Pancreas (tissue), 10 donors: ENCODE measurements at places on chromosomes 2 and 18.

DNA sequence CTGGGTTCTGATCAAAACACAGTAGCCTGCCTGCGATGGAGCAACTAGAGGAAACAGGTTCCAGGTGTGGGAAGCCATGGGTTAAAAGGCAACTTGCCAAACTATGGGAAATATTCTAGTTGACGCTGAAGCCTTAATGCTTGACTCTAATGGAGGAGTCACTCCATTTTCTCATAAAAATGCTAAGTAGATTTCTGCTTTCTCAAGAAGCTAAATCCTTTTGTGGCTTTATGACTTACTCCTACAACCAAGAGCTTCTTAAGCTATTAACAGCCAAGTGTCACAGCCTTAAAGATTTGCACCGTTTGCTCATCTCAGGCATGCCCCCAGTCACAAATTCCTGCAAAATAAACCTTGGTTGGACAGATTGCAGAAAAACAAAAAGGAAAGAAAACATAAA, 25.2 kb downstream of the ANKRD44 start:
- H3K4me3 ChIP-seq = no peak overlapping the region
- no peak overlapping the region for H3K27ac ChIP-seq
- no peak for DNase-seq
- no peaks in the 10 kb centered on the region for H3K36me3 ChIP-seq
- H3K4me1 ChIP-seq = no peaks in the 10 kb centered on the region

- no peak overlapping the region for H3K27ac ChIP-seq
- no peaks in the 10 kb centered on the region for H3K4me1 ChIP-seq
- DNase-seq = no peak
- H3K4me3 ChIP-seq = no peak overlapping the region
- H3K36me3 ChIP-seq = no peaks in the 10 kb centered on the region
- no peaks in the 10 kb centered on the region for H3K27me3 ChIP-seq
Observed at GRCh38 chr2:144595686-144596072, 75.8 kb upstream of the ZEB2 start.

GRCh38 chr2:68645523-68645922, 2.1 kb downstream of the PROKR1 start:
- no peaks in the 10 kb centered on the region for H3K4me1 ChIP-seq
- no peak for DNase-seq
- no peak overlapping the region for H3K4me3 ChIP-seq
- no peak overlapping the region for H3K27ac ChIP-seq
- peaks cover 4% of the 10 kb centered on the region for H3K27me3 ChIP-seq

DNA sequence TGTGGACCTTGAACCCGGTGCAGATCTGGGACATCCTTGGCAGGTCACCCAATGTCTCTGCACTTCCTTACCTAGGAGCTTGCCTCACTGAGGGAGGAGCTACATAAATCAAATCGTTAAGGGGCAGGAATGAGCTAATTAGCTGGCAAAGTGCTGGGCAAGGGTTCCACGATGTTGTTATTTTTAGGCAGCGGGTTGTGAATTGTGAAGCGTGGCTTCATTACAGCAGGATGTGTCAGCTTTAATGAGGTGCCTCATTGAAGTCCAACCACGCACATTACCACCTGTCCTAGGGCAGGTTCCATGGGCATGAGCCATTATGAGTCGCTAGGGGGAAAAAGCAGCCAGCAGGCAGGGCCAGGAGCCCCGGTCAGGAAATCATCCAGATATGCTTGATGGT, 127.0 kb upstream of the AGAP1 start:
- no peaks in the 10 kb centered on the region for H3K27me3 ChIP-seq
- H3K36me3 ChIP-seq = no peaks in the 10 kb centered on the region
- H3K4me3 ChIP-seq = no peak overlapping the region
- H3K4me1 ChIP-seq = no peaks in the 10 kb centered on the region

GRCh38 chr2:25063876-25064660, 22.2 kb downstream of the EFR3B start:
- DNase-seq = no peak
- H3K27ac ChIP-seq = no peak overlapping the region
- no peaks in the 10 kb centered on the region for H3K36me3 ChIP-seq
- no peak overlapping the region for H3K4me3 ChIP-seq
- H3K27me3 ChIP-seq = no peaks in the 10 kb centered on the region

GRCh38 chr2:17271416-17271815, 246.8 kb downstream of the RAD51AP2 start:
- no peak overlapping the region for H3K27ac ChIP-seq
- no peaks in the 10 kb centered on the region for H3K27me3 ChIP-seq
- H3K4me3 ChIP-seq = no peak overlapping the region
- H3K36me3 ChIP-seq = no peaks in the 10 kb centered on the region
- DNase-seq = no peak
- H3K4me1 ChIP-seq = no peaks in the 10 kb centered on the region

GRCh38 chr2:218289639-218290315, 2.5 kb downstream of the TMBIM1 start:
- H3K27ac ChIP-seq = peak overlapping the region; percentile 97
- H3K27me3 ChIP-seq = no peaks in the 10 kb centered on the region
- H3K4me1 ChIP-seq = peaks cover 59% of the 10 kb centered on the region
- H3K4me3 ChIP-seq = peak overlapping the region; percentile 83
- H3K36me3 ChIP-seq = no peaks in the 10 kb centered on the region

DNA sequence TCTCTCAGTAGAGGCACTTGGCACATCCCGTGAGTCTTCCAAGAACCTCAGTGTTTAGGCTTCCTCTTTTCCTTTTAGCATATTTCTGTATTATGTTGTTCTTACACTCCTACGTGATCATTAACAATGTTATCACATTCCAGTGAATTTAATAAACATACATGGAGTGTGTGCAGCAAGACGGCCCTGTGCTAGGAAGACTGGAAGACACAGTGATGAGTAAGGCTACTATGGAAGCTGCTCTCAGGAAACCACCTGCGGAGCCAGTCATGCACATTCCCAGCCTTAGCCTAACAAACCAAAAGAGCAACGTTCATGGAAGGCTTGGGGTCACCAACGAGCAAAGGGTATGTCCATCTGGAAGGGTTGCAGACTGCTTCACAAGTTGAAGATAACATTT, 103.4 kb downstream of the ETAA1 start:
- no peaks in the 10 kb centered on the region for H3K36me3 ChIP-seq
- no peak overlapping the region for H3K27ac ChIP-seq
- no peaks in the 10 kb centered on the region for H3K27me3 ChIP-seq
- H3K4me3 ChIP-seq = no peak overlapping the region

DNA sequence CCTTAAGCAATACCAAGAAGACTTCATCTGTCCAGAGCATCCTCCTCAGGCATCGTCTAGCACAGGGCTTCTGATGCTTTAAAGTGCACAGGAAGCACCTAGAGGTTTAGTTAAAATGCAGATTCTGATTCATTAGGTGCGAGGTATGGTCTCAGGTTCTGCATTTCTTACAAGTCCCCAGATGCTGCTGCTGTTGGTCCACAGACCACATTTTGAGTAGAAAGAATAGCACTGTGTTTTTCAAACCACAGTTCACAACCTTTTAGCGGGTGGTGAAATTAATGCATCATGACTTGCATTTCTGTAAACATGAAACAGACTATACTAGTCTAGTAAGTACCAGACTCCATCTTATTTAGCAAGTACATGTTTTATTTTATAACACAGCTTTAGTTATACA, 134.6 kb downstream of the TMEFF2 start:
- no peak overlapping the region for H3K4me3 ChIP-seq
- H3K27me3 ChIP-seq = no peaks in the 10 kb centered on the region
- no peaks in the 10 kb centered on the region for H3K4me1 ChIP-seq
- no peak overlapping the region for H3K27ac ChIP-seq

DNA sequence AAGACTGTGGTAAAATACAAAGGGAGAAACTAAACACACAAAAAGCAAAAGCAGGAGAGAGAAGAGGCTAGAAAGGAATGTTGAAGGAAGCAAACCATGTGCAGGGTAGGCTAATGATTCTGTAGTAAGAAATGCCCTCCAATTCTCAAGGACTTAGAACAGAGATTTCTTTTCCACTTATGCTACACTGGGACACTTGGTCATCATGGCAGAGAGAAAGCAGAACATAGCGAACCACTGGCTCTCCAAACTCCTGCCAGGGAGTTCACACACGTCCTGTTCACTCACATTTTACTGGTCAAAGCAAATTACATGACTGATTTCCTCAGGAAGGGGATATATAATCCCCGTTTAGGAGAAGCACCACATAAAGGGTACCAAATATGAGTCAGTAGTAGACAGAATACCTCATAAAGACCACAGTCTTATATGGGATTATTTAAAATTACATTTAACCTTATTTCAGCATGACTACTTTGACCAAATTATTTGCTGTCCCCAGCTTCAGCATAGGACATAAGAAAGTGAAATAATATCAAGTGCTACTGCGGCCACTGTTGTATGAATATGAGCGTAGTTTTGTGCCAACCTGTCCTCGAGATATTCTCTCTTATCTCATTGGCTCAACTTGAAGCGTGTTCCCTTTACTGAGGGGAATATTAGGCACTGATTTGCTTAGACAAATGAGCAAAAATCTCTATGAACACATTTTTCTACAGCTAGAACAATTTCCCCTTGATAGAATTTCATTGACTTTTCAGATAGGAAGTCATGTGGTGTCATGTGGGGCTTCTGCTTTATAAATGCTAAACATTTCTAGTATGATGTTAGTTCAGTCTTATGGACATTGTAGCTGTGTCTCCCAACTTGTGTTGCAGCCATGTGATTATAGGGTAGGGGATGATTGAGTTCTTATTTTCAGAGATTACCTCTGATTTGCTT, 81.7 kb downstream of the FAM161A start:
- H3K4me3 ChIP-seq = no peak overlapping the region
- DNase-seq = no peak
- no peak overlapping the region for H3K27ac ChIP-seq
- no peaks in the 10 kb centered on the region for H3K36me3 ChIP-seq

GRCh38 chr18:9996094-9996493, 82.3 kb downstream of the VAPA start:
- no peaks in the 10 kb centered on the region for H3K36me3 ChIP-seq
- H3K4me3 ChIP-seq = no peak overlapping the region
- no peaks in the 10 kb centered on the region for H3K27me3 ChIP-seq

- H3K4me3 ChIP-seq = peak overlapping the region; percentile 56
- H3K36me3 ChIP-seq = no peaks in the 10 kb centered on the region
- H3K27ac ChIP-seq = no peak overlapping the region
- H3K27me3 ChIP-seq = peaks cover 7% of the 10 kb centered on the region
- H3K4me1 ChIP-seq = peaks cover 4% of the 10 kb centered on the region
- DNase-seq = no peak
Observed at GRCh38 chr2:44938287-44939105, 3.0 kb upstream of the SIX3 start.

DNA sequence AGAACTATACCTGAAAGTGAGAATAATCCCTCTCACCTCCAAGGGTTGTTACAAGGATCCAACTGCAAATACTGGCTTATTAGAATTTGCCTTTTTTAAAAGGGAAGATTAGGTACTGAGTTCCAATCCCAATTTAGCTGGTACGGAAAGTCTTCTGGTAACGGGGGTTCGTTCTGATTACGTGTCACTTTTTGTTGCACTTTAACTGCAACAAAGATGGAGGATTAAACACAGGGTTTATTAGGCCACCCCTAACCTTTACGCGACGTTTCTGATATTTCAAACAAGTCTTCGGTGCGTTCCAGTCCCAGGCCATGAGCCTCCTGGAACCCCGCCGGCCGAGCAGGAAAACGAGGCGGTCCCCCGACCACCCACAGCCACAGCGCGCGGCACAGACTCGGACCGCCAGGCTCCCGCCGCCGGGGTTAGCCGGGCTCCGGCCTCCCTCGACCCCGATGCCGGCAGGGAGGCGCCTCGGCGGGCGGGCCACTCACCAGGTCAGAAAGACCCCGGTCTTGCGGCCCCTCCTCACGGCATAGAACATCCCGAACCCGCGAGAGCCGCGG, 411 bp downstream of the RNASEH1 start:
- peak overlapping the region; percentile 83 for H3K27ac ChIP-seq
- peak overlapping the region; percentile 97 for H3K4me3 ChIP-seq
- peaks cover 5% of the 10 kb centered on the region for H3K4me1 ChIP-seq
- H3K27me3 ChIP-seq = no peaks in the 10 kb centered on the region
- peaks cover 20% of the 10 kb centered on the region for H3K36me3 ChIP-seq

- no peaks in the 10 kb centered on the region for H3K4me1 ChIP-seq
- DNase-seq = no peak
- H3K27ac ChIP-seq = no peak overlapping the region
- H3K4me3 ChIP-seq = no peak overlapping the region
- H3K36me3 ChIP-seq = no peaks in the 10 kb centered on the region
Observed at GRCh38 chr2:218066926-218067515, 2.0 kb upstream of the RUFY4 start.

DNA sequence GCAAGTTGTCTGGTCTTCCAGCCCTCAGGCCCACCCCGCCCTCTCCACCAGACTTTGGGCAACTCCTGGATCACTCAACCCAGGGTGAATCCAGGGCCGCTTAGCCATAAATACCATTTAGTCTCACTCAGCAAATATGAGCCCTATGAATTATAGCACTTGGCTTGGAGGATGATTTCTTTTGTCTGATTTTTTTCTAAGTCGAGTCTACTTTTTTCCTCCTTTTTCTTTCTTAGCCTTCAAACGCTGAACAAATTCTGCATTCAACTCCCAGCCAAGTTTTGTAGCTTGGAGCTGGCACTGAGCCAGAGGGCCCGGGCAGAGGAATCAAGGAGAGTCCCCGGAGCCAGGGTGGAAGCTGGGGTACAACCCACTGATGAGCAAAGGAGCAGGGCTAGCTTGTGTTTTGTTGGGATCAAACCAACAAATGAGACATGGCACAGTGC, 48.7 kb downstream of the SERTAD2 start:
- H3K36me3 ChIP-seq = no peaks in the 10 kb centered on the region
- H3K4me3 ChIP-seq = no peak overlapping the region

DNA sequence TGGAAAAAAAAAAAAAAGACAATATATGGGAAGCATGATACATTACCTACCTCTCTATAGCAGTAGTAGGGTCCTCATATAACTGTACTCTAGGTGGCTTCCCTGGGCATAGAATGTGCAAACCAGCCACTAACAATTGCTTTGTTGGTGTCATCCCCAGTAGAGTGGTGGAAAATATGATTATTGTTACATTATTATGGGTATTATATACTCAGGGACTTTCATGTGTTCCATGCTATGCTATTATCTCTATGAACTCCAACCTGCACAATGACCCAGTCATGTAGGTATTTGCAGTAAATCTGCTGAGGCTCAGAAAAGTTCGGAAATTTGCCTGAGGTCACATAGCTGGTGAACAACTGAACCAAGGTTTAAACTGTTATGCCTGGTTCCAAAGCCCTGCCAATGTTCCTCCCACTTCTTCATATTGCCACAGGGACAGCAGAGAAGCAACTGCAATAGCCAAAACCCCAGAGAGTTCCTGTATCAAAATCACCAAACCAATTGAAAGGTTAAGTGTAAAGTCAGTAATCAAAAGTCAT, 52.6 kb upstream of the MAP4K4 start:
- no peaks in the 10 kb centered on the region for H3K27me3 ChIP-seq
- DNase-seq = no peak
- no peaks in the 10 kb centered on the region for H3K4me1 ChIP-seq

GRCh38 chr2:239835056-239835455, 190.1 kb downstream of the NDUFA10 start:
- DNase-seq = no peak
- H3K4me1 ChIP-seq = no peaks in the 10 kb centered on the region
- no peak overlapping the region for H3K4me3 ChIP-seq

GRCh38 chr2:203988500-203989260, 52.1 kb downstream of the ICOS start:
- no peak overlapping the region for H3K27ac ChIP-seq
- DNase-seq = no peak
- no peaks in the 10 kb centered on the region for H3K36me3 ChIP-seq
- no peak overlapping the region for H3K4me3 ChIP-seq
